Activated CD8-positive, alpha-beta memory T cell treated with anti-CD3 and anti-CD28 coated beads for 1 hour (primary cell): ENCODE measurements at places on chromosomes 13 and 19.

- no peak for DNase-seq
Observed at GRCh38 chr13:48496271-48497161, 36.4 kb downstream of the RCBTB2 start.

- no peak for DNase-seq
Observed at GRCh38 chr13:27533155-27533643, 82.8 kb upstream of the MTIF3 start.

- no peak for DNase-seq
Observed at GRCh38 chr13:33146843-33147611, 130.8 kb downstream of the KL start.

DNA sequence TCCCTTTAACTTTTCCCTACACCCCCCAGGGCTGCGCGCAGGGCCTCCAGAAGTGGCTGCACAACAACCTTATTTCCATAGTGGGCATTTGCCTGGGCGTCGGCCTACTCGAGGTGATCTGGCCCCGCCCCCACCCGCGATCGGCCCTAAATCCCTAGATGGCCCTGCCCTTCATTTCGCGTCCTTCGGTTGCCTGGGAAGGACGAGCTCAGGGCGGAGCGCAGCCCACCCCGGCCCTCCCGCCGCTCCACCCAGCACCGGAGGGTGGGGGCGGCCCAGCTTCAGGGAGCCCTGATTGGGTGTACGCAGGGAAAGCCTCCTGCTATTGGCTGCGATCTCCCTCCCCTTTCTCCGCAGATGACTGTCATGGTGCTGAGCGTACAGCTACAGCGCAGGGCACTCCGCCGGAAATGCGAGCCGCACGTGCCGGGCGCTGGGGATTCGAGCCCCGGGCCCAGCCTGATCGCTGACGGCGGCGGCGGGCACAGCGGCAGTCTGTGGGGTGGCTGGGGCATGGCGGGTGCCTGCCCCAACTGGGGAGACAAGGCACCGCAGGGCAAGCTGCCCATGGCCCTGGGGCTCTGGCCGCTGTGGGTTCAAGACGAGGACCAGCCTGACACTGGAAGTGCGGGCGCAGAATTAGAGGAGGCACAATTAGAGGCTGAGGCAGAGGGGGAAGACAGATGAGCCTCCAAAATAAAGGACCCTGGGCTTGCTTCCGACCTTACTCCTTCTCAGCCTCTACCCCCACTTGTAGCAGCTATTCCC lies 4.3 kb downstream of the CD37 start:
- no peak for DNase-seq

GRCh38 chr19:10260141-10260584 lies 8.1 kb downstream of the MRPL4 start:
- no peak for DNase-seq

- DNase-seq = no peak
Observed at GRCh38 chr19:4929186-4929585, 19.9 kb downstream of the UHRF1 start.

DNA sequence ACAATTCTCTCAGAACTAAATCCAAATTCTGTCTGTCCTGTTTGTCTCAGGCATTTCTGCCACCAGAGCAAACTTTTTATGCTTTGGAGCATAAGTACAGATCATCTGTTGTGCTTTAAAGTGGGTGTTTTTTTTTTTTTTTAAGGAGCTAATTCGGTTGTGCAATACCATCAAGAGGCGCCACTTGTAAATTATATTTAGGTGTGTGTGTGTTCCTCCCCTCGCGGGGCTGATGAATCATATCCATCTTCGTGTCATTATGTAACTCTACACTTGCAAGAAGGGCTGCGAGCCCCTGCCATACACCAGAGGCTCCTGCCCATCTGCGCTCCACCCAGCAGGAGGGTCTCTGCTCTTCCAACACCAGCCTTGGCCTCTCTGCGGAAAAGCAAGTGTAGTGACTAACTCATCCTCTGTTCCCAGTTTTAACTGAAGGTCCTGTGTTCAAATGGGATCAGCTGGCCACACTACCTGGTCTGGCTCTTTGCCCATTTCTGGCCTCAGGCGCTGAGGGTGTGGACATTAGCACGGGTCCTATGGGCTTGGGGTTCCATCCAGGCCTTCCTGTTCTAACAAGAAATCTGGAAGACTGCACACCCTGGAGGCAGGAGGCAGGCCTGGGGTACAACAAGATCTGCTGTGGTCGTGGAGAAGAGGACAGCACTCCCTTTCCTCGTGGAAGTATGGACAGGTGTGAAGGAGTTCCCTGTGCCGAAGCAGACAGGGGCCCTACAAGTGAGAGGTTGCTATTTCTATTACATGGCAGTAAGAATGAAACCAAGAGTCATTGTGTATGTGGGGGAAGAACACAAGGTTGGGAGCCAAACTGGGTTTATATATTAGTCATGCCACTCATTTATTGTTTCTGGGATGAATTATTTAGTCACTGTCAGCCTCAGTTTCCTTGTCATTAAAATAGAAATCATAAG lies 96.1 kb upstream of the MBNL2 start:
- DNase-seq = no peak

- DNase-seq = no peak
Observed at GRCh38 chr13:57624565-57625435, 6.7 kb upstream of the PCDH17 start.

DNA sequence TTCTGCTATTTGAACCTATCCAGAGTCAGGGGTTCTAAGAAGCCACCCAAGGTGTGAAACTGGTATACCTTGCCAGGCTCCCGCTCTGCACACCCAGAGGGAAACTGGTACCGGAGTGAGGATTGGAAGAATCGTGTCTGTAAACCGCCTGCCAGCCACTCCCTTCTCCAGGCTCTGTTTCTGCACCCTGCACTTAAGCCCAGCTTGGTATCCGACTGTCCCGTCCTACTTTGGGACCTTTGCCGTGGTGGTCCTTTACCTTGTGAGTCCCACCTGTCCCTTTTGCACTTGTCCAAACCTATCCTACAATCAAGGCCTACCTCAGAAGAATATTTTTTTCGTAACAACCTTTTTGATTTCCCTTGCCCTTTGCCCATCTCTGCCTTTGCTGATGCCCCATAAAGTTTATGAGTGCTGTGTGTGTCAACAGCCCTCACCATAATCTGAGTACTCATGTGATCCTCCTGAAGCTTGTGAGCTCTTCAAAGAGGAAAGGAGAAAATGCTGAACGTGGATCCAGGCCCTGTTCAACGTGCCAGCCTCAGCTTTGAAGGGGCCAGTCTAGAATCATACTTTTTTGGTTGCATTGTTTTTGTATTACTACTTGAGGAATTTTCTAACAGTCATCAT lies 44.7 kb downstream of the GARRE1 start:
- no peak for DNase-seq

GRCh38 chr19:45152504-45153338 lies 8.1 kb downstream of the NKPD1 start:
- DNase-seq = no peak

DNA sequence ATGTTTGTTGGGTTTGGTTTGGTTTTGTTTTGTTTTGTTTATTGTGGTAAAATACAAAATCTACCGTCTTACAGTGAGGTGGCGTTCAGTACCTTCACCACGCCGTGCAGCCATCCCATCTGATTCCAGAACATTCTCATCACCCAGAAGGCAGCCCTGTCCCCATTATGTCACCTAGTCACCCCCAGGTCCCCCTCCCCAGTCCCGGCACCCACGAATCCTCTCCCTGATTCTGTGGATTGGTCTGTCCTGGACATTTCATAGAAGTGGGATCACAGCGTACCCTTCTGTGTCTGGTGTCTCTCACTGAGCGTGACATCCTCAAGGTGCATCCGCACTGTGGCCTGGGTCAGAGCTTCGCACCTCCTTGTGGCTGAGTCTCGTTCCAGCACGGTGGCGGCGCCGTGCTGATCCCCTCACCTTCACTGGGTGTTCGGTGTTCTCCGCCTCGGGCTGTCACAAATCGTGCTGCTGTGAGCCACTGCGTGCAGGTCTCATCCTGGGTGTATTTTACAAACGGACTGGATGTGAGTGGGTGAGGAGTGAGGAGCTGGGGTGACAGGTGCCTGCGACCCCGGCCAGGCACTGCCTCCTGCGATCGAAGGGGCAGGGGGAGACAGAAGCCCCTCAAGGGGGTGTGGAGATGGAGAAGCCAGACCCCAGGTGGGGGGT lies 580 bp upstream of the TEKTIP1 start:
- no peak for DNase-seq

DNA sequence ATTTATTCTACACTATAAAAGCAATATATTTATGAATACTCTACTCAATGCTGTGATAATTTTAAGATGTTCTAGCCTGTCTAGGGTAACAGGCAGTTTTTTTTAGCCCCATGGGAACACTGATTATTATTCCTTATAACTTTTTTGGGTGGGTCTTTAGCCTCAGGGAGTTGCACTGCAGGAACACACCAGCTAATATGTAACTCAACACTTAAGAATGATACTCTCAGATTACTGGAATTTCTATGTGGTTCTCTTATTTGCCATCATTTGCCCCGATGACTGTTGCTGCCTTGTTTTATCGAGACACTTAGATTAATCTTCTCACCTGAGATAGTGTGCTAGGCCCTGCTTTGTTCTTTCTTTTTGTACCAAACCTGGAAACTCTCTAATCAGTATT lies 396.9 kb upstream of the SLITRK1 start:
- no peak for DNase-seq

DNA sequence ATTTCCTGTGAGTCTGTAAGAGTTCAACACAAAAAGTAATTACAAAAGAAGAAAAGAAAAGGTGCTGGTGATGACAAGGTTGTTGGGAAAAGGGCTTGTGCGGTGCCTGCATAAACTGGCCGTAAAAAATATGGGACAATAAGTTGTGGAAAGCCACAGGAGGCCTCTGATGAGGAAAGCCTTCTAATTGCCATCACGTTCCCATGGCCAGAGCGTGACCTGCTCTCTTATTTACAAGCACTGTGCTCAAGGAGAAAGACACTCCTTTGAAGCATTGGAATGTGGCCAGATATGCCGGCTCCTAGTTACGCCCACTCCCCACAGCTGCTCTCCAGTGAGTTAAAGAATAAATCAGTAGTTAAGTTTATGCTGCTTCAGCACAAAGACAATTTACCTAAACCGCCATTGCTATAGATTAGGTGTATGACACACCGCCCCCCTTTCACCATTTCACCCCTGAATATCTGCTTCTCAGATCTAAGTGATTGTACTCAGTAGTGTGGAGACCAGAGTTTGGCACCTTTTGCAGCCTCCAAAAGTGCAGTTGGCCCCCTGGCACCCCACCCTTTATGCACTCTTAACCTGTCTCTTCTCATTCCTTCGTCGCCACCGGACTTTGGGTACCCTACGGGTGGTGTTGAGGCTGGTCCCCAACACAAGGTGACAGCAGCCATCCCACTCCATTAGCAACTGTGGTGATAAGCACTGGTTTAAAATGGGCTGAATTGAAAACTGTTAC lies 8.1 kb upstream of the PGLYRP1 start:
- no peak for DNase-seq

DNA sequence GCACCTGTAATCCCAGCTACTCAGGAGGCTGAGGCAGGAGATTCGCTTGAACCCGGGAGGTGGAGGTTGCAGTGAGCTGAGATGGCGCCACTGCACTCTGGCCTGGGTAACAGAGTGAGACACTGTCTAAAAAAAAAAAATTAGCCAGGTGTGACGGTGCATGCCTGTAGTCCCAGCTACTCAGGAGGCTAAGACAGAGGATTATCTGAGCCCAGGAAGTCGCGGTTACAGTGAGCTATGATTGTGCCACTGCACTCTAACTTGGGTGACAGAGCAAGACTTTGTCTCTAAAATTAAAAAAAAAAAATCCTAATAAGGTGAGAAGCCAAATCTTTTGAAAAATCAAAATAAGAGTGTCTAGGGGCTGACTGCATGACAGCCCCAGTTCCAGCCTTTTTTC lies 9.7 kb upstream of the CEBPA start:
- DNase-seq = no peak

DNA sequence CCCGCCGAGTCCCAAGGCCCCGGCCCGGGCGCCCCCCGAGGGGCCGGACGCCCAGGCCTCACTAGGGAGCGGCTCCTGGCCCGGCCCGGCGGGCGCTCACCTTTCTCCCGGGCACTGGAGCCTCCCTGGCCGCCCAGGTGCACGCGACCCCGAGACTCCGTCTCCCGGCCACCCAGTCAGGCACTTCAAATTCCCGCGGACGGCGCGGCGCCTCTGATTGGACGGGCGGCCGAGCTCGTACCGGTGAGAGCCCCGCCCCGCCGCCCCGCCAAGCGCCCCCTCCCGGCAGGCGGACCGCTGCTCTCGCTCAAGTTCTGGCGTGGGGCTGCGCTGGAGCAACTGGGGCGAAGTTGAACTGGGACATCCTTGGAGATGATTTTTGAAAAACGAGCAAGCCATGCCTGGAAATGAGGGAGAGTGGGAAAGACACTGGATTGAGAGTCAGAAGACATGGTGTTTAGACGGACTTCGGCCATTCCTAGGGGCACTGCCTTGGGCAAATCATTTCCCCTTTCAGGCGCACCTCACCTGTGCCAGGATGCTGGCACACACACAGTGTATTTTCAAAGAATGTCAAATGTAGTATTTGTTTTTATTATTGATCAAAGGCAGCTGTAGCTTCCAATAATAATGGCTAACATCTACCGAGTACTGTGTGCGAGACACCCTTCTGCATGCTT lies 485.3 kb downstream of the UQCRFS1 start:
- no peak for DNase-seq

- DNase-seq = no peak
Observed at GRCh38 chr19:29139227-29139626, 73.7 kb downstream of the UQCRFS1 start.

DNA sequence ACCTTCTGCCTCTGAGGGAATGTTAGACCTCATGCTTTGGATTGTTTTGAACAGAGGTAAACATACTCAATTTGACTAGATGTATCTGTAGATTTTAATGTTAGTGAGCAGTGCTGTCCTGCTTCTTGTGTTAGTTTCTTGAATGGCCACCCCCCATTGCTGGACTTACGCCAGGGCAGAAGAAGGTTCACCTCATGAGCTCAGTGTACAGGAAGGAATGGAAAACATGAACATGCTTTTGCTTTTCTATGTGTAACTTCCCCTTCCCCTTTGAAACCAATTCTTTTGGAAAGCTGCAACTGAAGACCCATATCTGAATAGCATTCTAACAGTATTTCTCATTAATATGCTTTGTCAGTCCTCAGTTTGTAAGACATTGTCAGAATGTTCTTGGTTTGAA lies 32.3 kb downstream of the WASF3 start:
- DNase-seq = no peak

GRCh38 chr19:10061717-10062310 lies 24.3 kb upstream of the SHFL start:
- DNase-seq = no peak

GRCh38 chr19:18735324-18735723 lies 51.8 kb downstream of the CRTC1 start:
- DNase-seq = no peak

DNA sequence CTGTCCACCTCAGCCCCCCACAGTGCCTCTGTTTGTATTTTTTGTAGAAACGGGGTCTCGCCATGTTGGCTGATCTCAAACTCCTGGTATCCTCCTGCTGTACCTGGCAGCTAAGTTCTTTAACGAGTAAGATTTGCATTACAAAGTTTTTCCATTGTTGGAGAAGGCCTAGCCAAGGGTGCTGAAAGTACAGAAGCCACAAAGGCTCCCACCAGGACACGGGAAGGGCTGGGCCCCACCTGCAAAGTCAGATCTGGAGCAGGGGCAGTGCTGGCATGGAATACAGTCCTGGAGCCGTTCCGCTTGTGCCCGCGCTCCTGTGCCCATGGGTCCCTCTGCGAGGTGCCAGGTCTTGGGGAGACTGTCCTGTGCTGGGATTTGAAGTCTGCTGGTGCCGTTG lies 12.1 kb downstream of the FZR1 start:
- DNase-seq = no peak

- no peak for DNase-seq
Observed at GRCh38 chr13:98548230-98548629, 28.7 kb downstream of the STK24 start.

- DNase-seq = no peak
Observed at GRCh38 chr19:35381318-35381717, 10.4 kb downstream of the GPR42 start.
